Suppressor macrophage treated with lipopolysaccharide for 1 hour (primary cell): ENCODE measurements at places on chromosomes 11 and 22.

GRCh38 chr11:123535401-123535800, 105.3 kb downstream of the GRAMD1B start:
- no peak for DNase-seq

DNA sequence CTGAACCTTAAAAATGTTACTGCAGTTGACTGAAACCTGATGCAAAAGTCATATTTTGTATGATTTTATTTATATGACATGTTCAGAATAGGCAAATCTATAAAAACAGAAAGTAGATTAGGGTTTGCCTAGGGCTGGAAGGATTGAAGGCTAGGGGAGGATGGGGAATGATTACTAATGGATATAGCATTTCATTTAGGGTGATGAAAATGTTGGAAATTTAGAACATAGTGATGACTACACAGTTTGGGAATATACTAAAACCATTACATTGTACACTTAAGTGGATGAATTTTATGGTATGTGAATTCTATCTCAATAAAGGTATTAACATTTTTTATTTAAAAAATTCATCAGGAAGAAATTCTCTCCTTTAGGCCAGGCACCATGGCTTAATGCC, 22.9 kb upstream of the PAFAH1B2 start:
- DNase-seq: no peak

GRCh38 chr22:50266994-50267393, 3.2 kb downstream of the MAPK11 start:
- no peak for DNase-seq

DNA sequence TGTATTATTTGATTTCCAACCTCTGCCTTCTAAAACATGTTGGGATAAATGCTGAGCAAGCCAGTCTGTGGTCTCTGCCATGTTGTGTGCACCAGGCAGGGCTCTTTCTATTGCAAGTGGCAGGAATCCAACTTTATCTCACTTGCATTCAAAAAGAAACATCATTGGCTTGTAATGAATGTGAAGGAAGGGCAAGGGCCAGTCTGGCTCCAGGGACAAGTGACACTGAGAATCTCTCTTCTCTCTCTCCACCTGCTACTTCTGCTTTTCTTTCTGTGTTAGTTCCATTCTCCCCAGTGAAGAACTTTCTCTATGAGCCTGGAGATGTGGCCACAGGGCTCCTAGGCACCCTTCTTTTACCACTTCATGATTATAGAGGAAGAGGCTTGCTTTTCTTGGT, 329.9 kb upstream of the NCAM1 start:
- no peak for DNase-seq

DNA sequence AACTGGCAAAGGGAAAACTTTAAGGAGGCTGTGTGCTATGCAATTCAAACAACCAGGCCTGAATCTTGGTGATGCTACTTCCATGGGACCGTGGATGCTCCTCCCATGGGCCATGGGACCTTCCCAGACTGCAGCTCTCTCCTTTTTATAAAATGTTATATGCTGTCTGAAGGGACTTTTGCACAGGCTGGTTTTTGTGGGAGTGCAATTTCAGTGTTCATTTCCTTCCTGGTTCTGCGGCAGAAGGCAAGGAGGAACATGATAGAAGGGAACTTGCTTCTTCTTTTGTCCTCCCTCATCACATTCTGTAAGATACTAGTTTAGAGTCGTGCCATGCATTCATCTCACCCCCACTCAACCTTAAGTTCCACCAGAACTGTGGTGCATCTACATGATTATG, 68.9 kb downstream of the C11orf58 start:
- DNase-seq: peak; percentile 91

GRCh38 chr11:72069787-72070251, 10.5 kb downstream of the NUMA1 start:
- DNase-seq: peak; percentile 98

DNA sequence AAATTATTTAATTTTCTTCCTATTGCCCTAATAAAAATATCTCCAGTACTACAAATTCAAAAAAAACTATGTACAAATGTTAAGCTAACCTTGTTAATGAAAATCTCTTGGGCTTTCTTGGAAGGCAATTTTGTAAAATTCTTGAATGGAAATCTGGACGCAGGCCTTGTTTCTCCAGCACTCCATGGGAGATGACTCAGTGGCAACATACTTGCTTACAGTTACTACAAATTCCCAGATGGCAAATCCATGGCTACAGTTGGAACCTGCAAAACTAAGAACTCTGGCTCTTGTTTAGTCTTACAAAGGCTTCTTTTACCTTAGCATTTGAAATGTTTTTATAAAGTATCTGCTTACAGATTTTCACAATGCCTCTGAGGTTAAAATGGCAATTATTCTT, 725.2 kb downstream of the DLG2 start:
- DNase-seq: no peak
